ENCODE measurements at places on chromosomes 2 and 18. TPM values are rescaled to one million over a fixed set of nuclear protein-coding genes. Genes with fewer than 3 reads are reported as not detected.
A peak's percentile ranks its signal among the peaks of the same experiment; 100 is the strongest.

The RAB17 gene
- total RNA-seq, result 3.7 TPM

GRCh38 chr2:223076573-223076972 is 24.6 kb downstream of the KCNE4 start:
- no peak for DNase-seq

DNA sequence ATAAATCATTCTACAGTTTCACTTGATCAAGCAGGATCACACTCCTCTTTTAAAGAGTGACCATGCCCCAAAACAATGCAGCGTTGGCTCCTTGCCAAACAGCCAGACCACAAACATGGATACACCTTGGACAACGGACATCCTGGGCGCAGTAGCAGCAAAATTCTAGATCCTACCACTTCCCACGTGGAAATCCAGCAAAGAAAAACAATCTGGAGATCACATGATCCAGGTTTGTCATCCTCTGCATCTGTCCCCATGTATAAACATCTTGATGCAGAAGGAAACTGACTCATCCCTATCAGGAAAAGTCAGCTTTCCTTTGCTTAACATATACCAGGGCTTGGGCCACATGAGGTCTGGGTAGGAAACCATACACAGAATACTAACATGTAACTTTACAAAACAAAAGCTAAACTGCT is 53.1 kb downstream of the ZNF521 start:
- DNase-seq, result no peak

DNA sequence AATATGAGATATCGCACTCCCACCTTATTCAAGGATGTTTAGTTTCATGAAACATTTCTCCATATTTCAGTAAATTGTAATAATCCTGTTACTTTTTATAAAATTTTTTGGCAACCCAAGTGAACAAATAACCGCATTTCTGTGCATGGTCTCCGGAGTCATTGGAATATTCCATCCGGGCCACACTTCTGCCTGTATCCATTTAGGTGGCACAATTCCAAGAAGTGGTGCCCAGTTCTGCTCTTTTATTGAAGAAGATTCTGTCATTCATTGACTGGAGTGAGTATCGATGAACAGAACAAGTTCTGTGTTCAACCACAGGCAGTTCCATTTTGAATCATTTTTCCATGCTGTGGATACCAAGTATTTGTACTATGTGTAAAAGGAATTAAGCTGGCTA is 26.6 kb upstream of the ICOS start:
- no peak for DNase-seq

- DNase-seq, result no peak
Measured at GRCh38 chr2:181682795-181683517, 2.6 kb upstream of the NEUROD1 start.

DNA sequence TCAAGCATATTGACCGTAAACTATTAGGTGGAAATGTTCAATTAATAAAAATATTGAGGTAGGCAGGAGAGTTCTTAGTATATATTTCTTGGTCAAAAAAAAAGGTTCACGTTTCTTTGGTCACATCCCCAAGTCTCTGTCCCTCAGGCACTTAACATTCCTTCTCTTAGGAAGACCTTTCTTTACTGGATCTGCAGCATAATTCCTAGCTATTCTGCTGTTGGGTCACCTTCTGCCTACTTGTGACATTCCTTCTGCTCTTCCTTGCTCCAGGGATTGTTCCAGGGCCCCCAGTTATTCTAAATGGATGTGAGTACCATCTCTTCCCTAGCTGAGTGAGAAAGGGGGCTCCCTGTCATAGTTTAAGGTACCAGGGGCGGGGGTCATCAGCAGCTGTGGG is 4.2 kb downstream of the UGP2 start:
- DNase-seq, result no peak

DNA sequence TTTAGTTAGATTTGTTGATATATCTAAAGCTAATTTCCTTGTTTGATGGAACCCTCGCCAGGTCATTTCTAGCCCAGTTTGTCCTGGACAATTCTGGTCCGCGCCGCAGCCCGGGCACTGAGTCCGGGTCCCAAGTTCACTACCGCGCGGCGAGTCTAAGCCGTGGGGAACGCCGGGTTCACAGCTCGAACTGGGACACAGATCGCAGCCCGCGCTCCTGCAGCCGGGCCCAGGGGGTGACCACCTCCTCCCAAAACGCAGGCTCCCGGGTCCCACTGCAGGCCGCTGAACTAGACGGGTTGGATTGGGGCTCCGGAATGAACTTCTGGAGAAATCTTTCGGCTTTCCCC is 681 bp downstream of the ACADL start:
- DNase-seq, result peak; percentile 50
